Kasumi-1 (cell line): ENCODE measurements at places on chromosomes 7 and 10.
A peak's percentile ranks its signal among the peaks of the same experiment; 100 is the strongest.

DNA sequence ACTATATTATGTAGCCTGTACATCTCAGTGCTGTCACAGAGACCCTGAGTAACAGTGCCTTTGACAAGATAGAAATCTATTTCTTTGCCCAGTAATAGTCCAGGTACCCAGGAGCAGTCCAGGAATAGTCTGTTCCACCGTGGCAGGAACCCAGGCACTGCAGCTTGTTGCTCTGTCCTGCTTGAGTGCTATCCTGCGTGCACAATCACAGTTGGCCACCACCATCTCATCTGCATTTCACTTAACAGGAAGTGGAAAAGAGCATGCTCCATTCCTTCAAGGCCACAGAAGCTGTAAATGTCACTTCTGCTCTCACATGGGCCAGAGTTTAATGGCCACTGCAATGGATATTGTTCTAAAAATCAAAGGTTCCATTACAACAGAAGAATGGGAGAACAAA is 61.5 kb upstream of the PRR15 start:
- DNase-seq: no peak

DNA sequence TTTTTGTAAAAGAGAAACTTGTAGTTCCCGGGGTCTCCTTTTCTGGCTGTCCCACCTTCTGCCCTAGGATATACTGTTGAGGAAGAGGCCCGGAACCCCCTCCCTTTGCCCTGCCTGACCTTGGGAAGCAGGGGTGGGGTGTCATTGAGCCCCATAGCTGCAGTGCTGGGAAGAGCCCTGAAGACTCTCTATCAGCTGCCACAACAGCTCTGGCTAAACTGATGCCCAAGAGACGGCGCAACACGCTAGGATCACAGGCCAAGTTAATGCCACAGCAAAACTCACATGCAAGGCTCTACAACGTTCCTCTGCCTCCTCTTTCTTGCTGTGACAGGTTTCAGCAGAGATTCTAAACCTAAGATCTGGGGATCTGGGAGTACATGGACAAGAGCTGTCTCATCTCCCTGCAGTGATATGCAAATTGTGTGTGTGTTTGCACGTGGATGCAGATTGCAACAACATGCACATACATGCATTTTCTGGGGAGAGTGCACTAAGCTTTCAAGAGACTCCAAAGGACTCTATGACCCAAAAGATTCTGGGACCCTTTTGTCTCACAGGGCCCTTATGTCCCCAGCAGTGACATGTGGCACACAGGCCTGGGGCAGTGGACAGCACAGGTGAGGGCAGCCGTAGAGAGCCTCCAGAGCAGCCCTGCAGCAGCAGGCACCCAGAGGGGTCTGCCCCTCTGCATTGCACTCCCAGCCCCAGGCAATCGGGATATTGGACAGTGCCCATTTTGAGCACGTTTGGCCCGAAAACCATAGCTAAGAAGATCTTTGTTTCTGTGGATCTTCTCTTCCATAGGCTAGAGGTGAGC is 2.5 kb downstream of the RASSF4 start:
- no peak for DNase-seq

DNA sequence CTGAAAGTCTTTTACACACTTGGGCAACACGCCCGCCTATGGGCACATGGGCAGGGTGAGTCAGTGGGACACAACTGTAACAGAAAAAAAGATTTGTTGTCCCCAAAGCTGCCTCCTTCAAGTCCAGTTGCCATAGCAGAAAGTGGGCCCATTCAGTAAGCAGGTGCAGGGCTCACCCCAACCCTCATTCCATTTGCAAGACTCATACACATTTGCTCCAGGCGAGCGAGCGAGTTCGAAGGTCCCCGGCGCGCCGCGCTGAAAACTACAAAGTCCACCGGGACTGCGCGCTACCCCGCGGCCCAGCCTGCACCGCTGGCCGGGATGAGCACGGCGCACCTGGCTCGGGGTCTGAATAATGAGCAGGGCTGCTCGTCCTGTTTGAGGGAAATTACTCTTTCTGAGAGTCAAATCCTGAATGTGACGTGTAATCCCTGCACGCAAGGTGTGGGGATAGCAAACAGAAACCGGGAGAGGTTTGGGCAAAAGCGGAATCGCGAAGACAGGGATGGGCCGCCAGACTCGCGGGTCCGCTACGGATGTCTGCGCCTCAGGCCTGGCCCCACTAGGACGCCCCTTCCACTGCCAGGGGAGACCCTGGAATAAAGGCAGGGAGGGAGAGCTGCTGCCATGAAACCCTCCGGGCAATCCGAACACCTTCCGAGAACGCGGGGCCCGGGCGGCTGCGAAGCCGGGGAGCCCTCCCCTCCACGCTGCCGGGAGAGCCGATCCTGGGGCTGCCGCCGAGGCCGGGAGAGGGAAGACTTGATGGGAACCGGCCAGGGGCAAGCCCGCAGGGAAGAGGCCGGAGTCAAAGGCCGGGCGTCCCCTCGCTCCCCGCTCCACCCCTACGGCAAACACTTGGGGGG is 982 bp downstream of the COBL start:
- no peak for DNase-seq

- DNase-seq: no peak
Observed at GRCh38 chr7:46192271-46192670, 271.2 kb upstream of the IGFBP3 start.

DNA sequence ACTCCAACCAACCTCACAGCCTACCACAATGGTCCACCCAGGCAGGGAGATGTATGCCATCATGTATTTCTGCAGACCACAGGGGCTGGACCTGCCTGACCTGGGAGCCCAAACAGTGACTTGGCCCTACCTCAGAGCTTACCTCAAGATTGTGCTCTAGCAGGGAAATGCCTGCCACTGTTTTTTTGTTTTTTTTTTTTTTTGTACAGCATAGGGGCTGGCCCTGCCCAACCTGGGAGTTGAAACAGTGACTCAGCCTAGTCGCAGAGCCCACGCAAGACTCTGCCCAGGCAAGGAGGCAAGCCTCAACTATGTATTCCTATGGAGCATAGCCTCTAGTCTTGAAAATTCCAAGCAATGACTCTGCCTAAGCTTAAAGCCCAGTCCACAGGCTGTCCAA is 39.3 kb upstream of the CDK6 start:
- no peak for DNase-seq

- DNase-seq: no peak
Observed at GRCh38 chr7:23343806-23344475, 44.8 kb downstream of the MALSU1 start.

- DNase-seq: peak; percentile 25
Observed at GRCh38 chr10:123009105-123009820, 457 bp downstream of the ACADSB start.

- DNase-seq: no peak
Observed at GRCh38 chr10:15155978-15156656, 12.4 kb downstream of the NMT2 start.

DNA sequence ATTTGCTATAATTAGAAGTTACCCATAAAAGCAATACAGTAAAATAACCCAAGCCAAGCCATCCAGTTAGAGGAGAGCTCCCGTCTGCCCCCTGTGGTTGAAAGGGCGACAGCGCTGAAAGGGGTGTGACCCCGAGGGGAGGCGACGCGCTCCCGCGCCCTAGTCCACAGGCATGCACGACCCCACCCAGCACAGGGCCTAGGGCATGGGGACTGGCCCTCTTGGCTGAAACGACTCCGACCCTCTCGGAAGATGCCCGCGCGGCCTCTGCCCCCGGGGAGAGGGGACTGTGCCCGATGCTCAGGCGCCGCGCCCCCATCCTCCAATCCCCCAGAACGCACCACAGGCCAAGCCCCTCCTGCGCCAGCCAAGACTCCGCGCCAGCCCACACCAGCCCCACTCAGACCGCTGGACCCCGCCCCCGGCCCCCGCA is 64.0 kb downstream of the CSGALNACT2 start:
- DNase-seq: peak; percentile 64

- DNase-seq: no peak
Observed at GRCh38 chr7:132446666-132447278, 129.5 kb downstream of the PLXNA4 start.

- DNase-seq: no peak
Observed at GRCh38 chr7:33494474-33494873, 365.1 kb downstream of the BBS9 start.

DNA sequence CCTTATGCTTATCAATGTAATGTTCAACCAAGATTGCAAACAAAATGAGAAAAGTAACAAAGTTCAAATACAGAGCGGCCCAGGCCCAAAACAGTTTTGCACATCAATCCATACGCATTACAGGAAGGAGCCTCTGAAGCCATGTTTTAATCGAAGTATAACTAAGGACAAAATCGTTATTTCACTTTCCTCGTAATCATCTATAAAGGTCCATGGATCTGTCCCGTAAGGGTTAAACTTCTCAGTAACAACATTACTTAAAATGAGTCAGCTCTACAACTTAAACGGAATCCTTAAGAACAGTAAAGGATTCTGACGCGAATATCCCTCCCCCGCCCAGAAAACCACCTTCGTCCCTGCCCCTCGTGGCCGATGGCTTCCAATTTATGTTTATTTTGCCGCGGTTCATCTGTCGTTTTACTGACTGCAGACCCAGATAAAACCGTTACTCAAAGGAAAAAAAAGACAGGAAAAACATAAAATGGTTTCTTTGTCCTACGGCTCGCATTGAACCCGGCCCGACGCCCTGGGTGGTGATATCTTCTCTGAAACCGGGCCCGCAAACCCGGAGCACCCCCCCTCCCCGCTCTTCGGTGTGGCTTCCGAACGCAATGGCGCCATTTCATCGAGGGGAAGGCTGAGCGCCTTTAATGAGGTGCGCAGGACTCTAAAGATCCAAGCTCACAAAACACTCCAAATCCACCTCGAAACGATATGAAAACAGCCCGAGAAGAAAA is 1.1 kb downstream of the HNRNPA2B1 start:
- peak; percentile 77 for DNase-seq

GRCh38 chr7:126302639-126303038 is 950.1 kb downstream of the GRM8 start:
- DNase-seq: no peak

- no peak for DNase-seq
Observed at GRCh38 chr10:132152896-132153580, 33.7 kb upstream of the DPYSL4 start.

- DNase-seq: no peak
Observed at GRCh38 chr7:122577449-122578003, 121.4 kb downstream of the RNF133 start.
